GM04503 (cell line): ENCODE measurements at places on chromosomes 3 and 15.
A peak's percentile ranks its signal among the peaks of the same experiment; 100 is the strongest.

DNA sequence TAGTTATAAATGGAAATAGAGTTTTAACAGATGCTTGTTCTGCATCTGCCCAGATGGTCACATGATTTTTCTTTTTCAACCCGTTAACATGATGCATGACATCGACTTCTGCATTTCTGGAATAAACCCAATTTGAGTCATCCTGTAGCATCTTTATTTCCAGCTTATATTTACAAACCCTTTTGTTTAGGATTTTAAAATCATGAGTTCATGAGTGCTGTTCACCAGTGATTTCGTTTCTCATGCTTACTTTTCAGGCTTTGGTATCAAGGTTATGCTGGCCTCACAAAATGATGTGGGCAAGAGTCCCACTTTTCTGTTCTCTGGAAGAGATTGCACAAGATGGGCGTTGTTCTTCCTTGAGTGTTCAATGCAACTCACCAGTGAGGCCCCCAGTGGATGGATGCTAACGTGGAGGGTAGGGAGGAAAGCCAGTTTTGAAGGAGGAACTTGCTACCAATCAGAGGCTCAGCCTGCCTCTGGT, 5.2 kb downstream of the HRH1 start:
- peak; percentile 95 for DNase-seq

DNA sequence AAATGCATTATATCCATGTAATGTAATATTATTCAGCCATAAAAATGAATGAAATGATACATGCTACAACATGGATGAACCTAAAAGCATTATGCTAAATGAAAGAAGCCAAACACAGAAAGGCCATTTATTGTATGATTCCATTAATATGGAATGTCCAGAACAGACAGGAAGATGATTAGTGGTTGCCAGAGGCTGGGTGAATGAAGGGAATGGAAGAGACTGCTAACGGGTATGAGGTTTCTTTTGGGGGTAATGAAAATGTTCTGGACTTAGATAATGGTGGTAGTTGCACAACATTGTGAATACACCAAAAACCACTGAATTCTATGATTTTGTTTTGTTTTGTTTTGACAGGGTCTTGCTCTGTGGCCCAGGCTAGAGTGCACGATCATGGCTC, 61.6 kb upstream of the MAP4 start:
- DNase-seq, result peak; percentile 50

- DNase-seq, result no peak
These were observed 213.0 kb downstream of the FMN1 start for GRCh38 chr15:32981536-32981935.

DNA sequence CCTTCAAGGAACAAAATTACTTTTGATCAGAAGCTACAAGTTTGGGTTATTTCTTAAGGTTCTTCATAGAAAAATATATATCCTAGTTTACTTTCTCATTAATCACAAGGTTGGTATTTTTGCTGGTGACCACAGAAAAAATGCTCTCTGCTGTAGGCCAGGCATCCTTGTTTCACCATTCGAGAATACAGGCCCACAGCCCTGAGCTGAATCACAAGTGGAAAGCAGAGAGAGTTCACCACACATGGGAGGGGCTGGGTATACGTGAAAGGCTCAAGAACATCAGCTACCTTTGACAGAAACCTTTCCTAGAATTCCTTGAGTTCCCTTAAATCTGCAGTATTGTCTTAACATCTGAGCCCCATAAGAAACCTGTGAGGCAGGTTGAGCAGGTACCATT, 23.2 kb downstream of the CPEB1 start:
- no peak for DNase-seq

- peak; percentile 5 for DNase-seq
These were observed 92.0 kb downstream of the TFDP2 start for GRCh38 chr3:142057331-142057725.

GRCh38 chr3:114444216-114444615, 150.4 kb downstream of the TIGIT start:
- DNase-seq, result no peak

DNA sequence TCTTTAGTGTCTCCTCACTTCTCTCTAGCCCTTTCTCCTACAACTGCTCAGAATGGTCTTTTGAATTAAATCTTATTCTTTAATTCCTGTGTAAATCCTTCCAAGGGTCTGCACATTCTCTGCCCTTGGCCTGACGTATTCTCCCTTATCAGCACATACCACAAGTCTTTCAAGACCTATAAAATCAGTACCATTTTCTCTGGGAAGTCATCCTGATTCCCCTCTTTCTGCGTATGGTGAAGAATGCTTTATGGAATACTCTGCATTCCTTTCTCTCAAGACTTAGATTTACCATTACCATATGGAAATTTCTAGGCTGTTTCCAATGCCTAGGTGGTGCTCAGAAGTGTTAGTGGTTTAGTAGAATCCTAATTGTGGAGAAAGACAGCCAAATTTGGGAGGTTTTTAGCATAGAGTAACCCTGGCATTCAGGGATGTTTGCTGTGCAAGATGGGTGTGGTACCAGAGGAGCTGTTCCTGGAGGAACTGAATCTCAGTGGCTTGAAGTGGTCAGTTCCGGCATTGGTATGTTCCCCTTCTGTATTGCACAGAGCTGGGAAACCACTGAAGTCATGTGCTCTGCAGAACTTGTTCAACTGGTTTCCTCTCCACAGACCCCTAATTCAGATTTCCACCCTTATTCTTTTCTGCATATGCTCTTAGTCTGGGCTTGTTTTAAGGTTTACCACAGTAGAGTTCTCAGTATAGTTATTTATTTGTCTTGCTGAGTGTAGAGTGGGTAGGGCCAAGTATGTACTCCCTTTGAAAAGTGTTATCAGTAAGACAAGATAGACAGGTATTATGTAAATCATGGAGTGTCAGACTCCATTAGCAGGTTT, 24.5 kb downstream of the IQGAP1 start:
- DNase-seq, result no peak

DNA sequence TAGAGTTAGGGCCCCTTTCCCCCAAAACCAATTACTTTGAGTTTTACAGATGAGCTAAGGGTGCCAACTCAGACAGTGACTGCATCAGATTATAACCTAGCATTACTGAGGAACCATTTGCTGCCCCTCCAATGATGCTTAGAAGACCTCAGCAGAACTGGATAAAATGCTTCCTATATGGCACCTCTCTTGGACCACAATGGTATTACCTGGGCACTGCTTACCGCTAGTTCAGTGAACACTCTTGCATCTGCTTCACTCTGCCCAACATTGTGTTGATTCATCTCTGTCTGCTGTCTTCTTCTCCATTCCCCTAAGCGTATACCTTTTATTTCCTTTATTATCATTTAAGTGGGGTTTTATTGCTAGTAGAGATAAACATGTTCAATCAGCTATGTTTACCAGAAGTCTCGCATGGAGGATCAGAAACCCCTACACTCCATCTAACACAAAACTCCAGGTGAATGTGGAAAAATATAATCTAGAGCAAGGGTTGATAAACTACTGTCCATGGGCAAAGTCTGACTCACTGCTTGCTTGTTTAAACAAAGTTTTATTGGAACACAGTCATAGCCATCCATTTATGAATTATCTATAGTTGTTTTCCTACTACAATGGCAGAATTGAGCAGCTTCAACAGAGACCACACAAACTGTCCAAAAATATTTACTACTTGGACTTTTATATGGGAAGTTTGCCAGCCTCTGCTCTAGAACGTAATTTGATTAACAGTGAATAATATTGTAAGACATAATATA, 100.2 kb upstream of the PTX3 start:
- no peak for DNase-seq

- DNase-seq, result no peak
These were observed 104.0 kb downstream of the SEMA5B start for GRCh38 chr3:122923611-122924010.

DNA sequence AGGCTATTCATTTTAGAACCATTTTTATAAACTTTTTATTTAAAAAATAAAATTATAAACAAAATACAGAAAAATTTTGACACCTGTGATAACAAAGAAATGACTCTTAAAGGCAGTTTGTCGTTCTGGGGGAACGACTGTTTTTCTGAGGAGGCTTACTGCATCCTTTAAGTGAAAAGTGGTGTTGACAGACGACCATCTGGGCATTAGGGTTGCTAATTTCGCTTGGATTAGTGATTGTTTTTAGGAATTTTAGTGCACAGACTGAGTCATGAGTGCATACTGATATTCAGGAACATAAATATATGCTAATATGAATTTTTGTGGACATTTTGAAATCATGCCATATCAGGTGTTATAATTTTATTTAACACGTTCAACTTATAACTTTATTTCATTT, 28.5 kb downstream of the OSTN start:
- DNase-seq, result no peak

DNA sequence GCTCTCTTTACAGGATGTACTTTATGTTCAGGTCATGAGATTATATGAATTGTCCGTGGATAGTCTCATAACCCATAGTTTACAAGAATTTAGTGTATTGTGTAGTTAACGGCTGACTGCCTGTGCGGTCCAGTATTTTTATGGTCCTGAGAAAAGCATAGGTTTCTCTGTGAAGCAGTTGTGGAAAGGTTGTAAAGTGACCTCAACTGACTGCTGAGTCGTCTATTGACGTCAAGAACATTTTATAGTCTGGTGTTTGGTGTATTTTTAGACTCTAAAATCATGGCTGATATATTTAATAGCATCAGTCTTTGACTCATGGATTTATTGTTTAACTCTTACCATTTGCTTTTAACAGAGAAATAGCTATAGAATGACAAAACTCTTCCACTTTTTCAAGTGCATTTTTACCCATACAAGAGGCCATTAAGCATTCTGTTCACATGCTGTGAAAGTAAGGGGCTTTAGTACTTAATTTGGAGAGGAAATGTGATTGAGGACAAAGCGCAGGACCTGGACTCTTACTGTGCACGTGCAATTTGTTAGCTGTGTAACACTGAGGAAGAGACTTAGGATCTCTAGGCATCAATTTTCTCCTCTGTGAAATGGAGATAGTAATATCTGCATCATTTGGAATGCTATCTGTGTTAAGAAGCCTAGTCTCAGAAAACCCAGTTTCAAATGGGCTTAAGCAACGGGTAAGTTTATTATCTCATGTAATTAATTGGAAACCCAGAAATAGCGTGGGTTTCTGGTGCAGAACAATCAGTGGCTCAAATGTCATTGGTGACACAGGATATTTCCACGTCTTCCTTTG, 240.8 kb downstream of the NFKBIZ start:
- peak; percentile 47 for DNase-seq

DNA sequence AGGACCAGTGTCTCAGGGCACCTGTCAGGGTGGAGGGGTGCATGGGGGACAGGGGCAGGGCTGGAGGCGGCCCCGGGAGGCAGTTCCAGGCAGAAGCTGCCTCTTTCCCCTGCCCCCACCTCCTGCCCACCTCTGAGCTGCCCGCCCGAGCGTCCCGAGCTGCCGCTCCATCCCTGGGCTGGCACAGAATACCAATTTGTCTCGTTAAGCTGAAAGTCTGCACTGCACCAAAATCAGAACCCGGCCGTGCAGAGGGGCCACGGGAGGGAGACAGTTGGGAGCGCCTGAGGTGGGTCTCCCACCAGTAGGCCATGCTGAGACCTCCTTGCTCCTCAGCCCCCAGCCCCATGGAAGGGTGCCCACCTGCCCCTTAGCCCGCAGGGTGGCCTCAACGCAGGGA, 1.3 kb upstream of the ATP2B2 start:
- no peak for DNase-seq

DNA sequence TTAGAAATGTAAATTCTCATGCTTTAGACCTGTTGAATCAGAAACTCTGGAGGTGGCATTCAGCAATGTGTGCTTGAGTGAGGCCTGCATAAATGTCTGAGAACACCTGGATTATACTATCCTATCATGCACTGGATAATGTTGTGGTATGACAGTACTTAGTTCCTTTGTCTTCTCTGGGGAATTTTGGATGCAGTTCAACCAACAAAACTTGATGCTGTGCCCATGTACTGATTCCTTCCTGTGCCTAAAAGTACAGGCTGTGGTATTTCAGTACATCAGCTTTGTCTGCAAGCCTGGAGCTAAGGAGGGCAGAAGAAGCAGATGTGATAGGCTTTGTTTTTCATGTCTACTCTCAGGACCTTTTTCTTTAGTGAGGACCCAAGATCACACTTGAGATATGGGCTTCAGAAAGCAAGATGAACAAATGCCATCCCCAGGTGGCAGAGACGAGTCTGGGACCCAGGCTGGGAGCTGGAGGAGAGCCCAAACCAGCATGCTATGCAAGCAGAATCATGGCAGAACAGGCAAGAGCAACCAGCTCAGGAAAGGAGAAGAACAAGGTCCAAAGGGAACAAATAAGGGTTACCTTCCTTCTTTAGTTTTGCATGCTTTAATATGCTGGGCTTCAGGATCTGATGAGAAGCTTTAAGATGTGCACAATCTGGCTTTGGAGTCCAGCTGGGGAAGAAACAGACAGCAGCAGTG, 124.7 kb downstream of the MYRIP start:
- no peak for DNase-seq

- no peak for DNase-seq
These were observed 46.1 kb downstream of the FRMD4B start for GRCh38 chr3:69339760-69340159.

DNA sequence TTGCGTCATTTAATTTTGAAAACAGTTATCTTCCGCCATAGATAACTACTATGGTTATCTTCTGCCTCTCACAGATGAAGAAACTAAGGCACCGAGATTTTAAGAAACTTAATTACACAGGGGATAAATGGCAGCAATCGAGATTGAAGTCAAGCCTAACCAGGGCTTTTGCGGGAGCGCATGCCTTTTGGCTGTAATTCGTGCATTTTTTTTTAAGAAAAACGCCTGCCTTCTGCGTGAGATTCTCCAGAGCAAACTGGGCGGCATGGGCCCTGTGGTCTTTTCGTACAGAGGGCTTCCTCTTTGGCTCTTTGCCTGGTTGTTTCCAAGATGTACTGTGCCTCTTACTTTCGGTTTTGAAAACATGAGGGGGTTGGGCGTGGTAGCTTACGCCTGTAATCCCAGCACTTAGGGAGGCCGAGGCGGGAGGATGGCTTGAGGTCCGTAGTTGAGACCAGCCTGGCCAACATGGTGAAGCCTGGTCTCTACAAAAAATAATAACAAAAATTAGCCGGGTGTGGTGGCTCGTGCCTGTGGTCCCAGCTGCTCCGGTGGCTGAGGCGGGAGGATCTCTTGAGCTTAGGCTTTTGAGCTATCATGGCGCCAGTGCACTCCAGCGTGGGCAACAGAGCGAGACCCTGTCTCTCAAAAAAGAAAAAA, 1.2 kb downstream of the B2M start:
- DNase-seq, result no peak

GRCh38 chr3:186386883-186387560, 25.0 kb upstream of the DGKG start:
- no peak for DNase-seq

DNA sequence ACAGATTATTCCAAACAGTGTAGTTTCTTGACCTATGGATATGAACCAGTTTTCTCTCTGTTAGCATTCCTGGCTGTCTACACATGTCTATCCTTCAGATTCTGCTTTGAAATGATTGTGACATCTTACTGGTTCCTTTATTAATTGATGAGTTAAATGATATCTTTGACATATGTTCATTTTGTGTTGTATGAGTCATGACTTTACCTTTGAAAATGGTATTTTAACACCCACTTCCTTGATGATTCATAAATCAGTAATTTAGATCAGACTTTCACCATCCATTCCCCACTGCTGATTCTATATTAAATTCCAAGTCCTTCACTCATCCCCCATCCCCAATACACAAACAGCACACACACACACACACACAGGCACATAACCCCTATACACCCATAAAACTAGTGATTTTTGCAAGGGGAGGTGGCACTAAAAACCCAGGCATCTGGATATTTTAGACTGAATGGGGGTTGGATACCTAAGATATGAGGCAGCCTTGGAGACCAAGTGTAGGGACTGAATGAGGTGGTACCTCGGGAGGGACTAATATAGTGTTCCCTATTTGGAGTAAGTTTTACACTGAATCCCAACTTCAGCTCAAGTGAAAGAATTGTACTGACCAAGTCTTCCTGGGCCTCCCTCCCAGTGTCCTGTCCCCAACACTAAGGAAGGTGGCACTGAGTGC, 9.7 kb downstream of the CCK start:
- peak; percentile 10 for DNase-seq

- no peak for DNase-seq
These were observed 102.0 kb downstream of the SCAPER start for GRCh38 chr15:76803049-76803571.
